ENCODE measurements at places on chromosomes 5 and 9.

DNA sequence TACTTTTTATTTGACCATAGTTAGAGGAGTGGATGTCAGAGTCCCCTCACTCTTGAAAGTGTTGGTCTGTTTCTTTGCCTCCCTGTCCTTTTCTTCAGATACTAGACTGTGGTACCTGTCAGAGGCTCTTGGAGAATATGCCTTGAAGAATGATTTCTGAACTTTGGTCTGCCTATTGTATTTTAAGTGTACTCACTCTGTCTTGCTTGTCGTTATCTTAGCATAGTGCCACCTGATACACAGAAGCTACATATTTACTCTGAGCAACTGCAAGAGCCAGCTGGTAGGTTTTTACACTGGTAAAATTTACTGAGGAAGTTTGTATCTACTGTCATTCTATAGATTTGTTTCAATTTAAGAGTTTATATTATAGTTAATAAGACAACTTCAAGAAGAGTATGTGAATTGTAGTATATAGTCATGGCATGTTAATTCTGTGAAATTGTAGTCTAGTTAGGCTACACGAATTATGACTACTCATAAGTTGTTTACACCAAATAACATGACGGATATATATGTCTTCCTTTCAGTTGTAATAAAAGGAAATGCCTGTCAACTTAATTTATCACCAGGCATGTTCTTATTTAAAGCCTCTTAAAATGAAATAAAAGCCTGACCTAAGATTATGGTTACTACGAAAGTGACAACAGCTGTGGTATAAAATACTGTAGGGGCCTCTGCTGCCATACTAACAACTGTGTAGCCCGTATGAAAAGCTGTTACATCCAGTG is 201.7 kb downstream of the KDM4C start:
- DNase-seq = no peak

DNA sequence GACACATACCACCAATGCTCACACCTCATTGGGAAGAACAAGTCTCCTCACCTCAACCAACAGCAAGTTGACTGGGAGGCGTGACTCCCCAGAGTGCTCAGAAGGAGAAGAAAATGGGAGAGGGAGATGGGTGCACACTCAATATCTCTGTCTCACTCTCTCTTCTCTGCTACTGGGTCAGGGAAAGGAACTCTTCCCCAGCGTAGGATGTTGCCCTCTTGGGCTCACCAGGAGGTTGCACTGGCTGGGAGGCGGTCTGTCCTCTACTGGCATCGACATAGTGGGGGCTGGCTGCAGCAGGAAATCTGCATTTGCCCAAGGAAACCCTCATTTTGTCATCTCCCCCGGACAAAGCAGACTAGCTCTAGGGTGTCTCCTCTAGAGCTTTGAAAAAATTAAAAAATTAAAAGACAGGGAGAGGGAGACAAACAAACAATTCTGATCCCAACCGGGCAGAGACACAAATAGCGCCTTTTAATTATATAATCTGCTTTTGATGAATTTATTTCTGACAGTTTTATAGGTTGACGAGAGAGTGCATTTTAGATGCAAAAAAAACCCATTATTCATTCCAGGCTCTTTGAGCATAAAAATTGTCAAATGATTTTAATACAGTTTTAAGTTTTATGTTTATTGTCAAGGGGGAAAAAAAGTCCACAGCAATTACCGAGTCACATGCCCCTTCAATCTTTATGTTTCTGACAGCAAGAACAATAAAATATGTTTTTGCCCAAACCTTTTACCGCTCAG is 179.3 kb upstream of the MVB12B start:
- no peak for DNase-seq

DNA sequence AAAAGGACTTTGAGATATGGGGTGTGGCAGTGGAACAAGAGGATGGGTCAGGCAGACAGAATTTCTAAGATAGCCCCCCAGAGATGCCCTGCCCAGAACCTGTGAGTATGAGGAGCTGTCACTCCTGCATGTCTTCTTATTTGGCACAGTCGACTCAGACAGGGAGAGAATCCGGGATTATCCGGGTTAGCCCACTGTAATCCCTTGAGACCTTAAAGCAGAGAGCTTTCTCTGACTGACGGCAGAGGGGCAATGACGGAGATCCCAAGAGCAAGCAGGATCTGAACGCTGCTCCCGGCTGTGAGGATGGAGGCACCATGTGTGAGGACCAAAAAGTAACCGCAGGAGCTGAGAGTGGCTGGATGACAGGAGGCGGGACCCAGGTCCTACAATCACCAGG is 8.8 kb upstream of the NHP2 start:
- no peak for DNase-seq

- no peak for DNase-seq
Observed at GRCh38 chr5:65728218-65728617, 6.2 kb downstream of the NLN start.

DNA sequence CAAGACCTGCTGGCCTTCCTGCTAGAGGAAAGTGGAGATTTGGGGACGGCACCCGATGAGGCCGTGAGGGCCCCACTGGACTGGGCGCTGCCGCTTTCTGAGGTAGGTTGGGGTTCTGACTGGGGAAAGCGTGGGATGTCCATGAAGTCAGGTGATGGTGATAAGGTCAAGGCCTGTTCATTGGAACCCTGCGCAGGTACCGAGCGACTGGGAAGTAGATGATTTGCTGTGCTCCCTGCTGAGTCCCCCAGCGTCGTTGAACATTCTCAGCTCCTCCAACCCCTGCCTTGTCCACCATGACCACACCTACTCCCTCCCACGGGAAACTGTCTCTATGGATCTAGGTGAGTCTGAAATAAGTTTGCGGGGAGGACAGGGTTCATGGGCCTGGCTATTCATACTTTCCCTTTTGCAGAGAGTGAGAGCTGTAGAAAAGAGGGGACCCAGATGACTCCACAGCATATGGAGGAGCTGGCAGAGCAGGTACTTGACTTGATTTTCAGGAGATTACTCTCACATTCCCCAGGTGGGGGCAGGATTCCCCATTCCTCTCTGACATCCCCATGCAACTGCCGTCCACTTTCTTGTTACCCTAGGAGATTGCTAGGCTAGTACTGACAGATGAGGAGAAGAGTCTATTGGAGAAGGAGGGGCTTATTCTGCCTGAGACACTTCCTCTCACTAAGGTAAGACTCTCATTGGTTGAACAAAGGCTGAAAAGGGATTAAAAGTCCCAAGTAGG is 505 bp downstream of the CREB3 start:
- no peak for DNase-seq

DNA sequence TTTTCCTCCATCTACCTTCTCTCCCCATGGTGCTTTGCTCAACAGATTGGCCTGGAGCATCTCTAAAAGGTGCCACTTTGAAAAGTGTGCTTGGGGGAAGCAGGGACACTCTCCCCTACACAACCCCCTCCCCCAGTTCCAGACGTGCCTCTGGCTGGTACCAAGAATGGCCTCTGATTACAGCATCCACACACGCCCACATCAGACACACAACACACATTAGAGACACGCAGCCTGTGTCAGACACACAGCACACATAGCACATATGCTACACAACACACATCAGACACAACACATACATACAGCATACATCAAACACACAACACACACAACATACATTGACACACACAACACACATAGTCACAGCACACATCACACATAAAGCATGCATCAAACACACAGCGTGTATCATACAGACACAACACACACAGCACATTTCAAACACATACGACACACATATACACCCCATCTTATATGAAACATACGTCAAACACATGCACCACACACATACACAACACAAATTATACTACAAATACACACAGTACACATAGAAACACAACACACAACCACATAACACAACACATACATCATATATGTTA is 150.4 kb downstream of the RGS3 start:
- DNase-seq = no peak

- no peak for DNase-seq
Observed at GRCh38 chr9:4929917-4930316, 55.2 kb upstream of the JAK2 start.

GRCh38 chr5:82225525-82226172 is 52.5 kb downstream of the RPS23 start:
- DNase-seq = peak; percentile 17

DNA sequence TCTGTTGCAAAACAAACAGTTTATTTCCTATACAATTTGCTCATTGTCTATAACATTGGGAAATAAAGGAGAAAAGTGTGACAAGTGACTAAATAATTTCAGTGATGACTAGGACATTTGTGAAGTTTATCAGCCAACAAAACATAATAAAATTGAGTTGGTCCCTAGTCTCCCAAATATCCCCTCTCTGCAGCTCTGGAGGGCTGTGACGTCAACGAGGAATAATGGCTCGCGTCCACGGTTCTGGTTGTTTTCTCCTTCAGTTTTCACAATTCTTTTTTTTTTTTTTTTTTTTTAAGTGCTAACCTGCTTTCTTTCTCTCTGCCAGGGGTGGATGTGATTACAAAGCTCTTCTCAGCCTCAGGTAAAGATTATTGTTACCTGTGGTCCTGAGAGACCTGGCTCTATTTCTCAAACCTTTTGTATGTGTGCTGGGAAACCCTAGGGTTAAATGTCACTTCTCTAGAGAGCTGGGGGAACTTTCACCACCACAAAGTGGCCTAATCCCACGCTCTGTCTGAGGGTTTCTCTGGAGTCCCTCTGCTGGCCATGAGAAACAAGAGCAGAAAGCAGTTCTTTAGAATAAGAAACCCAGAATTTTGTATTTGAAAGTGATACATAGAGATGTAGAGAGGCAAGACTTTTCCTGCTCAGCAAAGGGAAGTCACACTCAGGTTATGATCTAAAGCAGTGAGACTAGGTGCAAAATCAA is 36.2 kb upstream of the ANKRD55 start:
- DNase-seq = no peak

Measured in thoracic aorta (tissue), 2 donors.